ENCODE measurements at places on chromosomes 4 and X. TPM values are rescaled to one million over a fixed set of nuclear protein-coding genes. Genes with fewer than 3 reads are reported as not detected.

DNA sequence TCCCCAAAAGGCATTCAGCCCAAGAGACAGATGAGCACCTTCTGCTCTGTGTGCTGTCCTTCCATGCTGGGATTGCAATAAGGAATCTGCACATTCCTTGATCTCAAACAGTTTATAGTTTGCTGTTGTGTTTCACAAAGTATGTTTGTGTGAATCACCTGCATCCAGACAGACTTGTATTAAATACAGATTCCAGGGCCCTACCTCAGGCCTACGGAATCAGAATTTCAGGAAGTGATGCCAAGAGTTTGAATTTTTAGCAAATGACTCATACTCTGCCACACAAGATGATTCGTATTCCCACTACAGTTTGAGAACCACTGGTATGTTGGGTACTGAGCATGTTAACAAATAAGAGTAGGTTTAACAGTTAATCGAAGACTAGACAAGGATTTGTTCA lies 7.0 kb downstream of the VAMP7 start:
- no peak for DNase-seq
- H3K36me3 ChIP-seq: peaks cover 22% of the 10 kb centered on the region
- no peaks in the 10 kb centered on the region for H3K27me3 ChIP-seq

- H3K27me3 ChIP-seq: no peaks in the 10 kb centered on the region
- no peaks in the 10 kb centered on the region for H3K36me3 ChIP-seq
- DNase-seq: no peak
- no peaks in the 10 kb centered on the region for H3K4me1 ChIP-seq
- no peak overlapping the region for H3K27ac ChIP-seq
These were observed 92.5 kb downstream of the GASK1B start for GRCh38 chr4:158080354-158080753.

- no peak for DNase-seq
- H3K36me3 ChIP-seq: no peaks in the 10 kb centered on the region
- H3K27ac ChIP-seq: no peak overlapping the region
- H3K27me3 ChIP-seq: no peaks in the 10 kb centered on the region
These were observed 24.1 kb downstream of the SH3KBP1 start for GRCh38 chrX:19863212-19863856.

- no peaks in the 10 kb centered on the region for H3K27me3 ChIP-seq
- H3K4me3 ChIP-seq: peak overlapping the region; percentile 0
- H3K27ac ChIP-seq: peak overlapping the region; percentile 67
- no peaks in the 10 kb centered on the region for H3K36me3 ChIP-seq
- peak; percentile 81 for DNase-seq
- peaks cover 13% of the 10 kb centered on the region for H3K4me1 ChIP-seq
These were observed 64.9 kb upstream of the SCOC start for GRCh38 chr4:140308366-140309123.

TREX2 gene
- total RNA-seq: 0.21 TPM
